Fibroblast of skin of back (primary cell): ENCODE measurements at places on chromosomes 7 and 10.
A peak's percentile ranks its signal among the peaks of the same experiment; 100 is the strongest.

GRCh38 chr10:106320876-106321275 lies 843.6 kb downstream of the SORCS1 start:
- no peak for DNase-seq

- no peak for DNase-seq
Measured at GRCh38 chr7:133077394-133077793, 4.5 kb downstream of the CHCHD3 start.

- no peak for DNase-seq
Measured at GRCh38 chr10:91002656-91003055, 81.8 kb upstream of the ANKRD1 start.

DNA sequence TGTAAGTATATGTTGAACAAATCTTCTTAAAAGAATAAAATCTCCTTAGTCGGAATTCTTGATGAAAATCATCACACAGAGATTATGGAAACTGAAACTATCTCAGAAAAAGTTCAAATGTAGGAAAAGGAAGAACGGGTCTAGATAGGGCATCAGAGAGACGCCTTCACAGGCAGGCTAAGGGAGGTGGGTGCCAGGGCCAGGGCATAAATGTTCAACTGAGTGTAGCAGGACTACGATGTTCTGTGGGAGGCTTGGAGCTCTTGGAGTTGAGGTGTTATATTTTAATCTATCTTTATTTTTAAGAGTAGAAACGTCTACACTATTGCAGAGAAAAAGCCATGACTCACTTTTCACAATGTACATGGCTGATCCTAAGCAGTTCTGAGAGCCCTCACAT lies 101.2 kb downstream of the RSU1 start:
- DNase-seq, result no peak

- DNase-seq, result peak; percentile 10
Measured at GRCh38 chr10:53025172-53025711, 252.7 kb upstream of the MBL2 start.

- DNase-seq, result no peak
Measured at GRCh38 chr10:77679217-77679616, 41.6 kb upstream of the KCNMA1 start.

DNA sequence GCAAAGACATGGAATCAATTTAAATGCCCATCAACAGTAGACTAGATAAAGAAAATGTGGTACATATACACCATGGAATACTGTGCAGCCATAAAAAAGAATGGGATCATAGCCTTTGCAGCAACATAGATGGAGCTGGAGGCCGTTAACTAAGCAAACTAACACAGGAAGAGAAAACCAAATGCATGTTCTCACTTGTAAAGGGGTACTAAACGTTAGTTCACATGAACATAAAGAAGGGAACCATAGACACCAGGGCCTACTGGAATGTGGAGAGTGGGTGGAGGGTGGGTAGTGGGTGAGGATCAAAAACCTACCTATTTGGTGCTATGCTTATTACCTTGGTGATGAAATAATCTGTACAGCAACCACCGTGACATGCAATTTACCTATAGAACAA lies 78.4 kb upstream of the GSDME start:
- no peak for DNase-seq

- no peak for DNase-seq
Measured at GRCh38 chr7:32179567-32179966, 109.4 kb upstream of the PDE1C start.

DNA sequence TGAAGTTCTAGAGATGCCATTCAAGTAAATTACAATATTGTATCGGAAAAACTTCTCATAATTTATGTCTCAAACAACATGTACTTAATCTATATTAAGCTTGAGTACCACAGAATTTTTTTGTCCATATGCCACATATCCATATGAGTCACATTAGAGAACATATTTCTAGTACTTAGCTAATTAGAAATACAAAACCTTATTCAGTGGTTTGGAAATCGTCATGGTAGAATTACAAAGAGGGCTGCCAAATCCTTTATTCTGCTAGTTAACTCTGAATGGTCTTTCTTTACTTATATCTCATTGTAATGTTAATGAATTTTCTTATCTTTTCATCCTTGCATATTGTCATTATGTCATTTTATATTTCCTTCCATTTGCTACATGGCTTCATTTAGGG lies 9.0 kb upstream of the VIM start:
- peak; percentile 85 for DNase-seq
